ENCODE measurements at places on chromosomes 7 and 10. TPM values are rescaled to one million over a fixed set of nuclear protein-coding genes. Genes with fewer than 3 reads are reported as not detected.

SRRM3 gene
- total RNA-seq, result 1.7 TPM

DNA sequence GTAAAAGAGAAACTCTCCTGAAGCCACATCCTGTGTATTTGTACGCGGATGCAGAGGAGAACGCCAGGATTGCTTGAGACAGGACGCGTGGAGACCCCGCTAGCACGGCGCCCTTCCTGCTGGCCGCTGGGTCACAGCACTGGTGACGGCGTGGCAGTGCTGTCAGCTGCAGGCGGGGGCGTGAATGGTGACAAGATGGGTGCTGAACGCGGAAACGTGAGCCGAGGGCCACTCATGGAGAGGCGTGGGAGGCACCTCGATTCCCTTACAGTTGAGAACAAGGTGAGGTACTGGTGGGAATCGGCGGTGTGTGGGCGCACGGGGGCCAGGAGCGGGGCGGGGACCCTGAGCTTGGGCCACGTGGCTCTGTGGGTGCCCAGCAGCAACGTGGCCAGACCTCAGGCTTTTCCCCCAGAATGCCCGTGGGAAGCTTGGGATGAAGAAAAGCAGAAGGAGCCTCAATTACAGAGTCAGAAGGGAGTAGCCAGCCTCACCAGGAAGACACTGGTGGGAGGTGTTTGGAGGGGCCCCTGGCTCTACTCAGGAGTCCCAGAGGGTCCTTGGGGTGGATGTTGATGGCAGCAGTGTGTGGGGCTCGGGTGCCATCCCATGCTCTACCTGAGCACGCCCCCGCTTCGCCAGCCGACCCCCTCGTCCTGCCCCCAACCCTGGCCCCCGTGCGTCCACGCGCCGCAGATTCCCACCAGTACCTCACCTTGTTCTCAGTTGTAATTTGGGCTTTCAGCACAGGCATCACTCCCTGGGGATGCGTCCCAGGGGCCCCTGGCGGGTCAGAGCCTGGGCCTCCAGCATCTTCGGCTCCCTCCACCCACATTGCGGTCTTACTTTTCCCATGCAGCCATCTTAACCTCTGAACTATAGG lies 208.4 kb upstream of the TCERG1L start:
- no peak overlapping the region for H3K4me3 ChIP-seq
- no peaks in the 10 kb centered on the region for H3K27me3 ChIP-seq
- H3K27ac ChIP-seq, result no peak overlapping the region

DNA sequence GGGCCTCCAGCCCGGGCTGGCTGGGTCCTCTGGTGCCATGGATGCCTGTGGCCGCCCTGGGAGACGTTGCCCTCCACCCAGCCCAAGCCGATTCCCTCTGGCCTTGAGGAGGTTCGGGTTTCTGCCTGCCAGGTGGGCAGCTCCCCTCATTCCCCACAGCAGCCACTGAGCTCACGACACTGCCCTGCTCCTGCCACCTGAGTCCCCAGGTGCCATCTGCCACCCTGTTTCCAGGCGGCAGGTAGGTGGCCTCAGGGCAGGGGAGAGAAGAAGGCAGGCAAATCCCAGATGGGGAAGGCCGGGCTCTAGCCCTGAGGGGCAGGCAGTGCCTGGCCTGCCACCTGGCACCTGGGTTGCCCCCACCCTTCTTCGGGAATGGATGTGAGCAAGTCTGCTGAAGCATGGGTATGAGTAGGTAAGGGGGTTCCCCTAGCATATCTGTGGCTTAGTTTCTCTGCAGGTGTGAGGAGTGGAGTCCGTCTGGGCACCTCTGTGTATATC lies 92.2 kb upstream of the PPIF start:
- H3K4me3 ChIP-seq, result no peak overlapping the region
- H3K4me1 ChIP-seq, result no peaks in the 10 kb centered on the region
- no peak for DNase-seq
- H3K36me3 ChIP-seq, result no peaks in the 10 kb centered on the region
- no peaks in the 10 kb centered on the region for H3K27me3 ChIP-seq

DNA sequence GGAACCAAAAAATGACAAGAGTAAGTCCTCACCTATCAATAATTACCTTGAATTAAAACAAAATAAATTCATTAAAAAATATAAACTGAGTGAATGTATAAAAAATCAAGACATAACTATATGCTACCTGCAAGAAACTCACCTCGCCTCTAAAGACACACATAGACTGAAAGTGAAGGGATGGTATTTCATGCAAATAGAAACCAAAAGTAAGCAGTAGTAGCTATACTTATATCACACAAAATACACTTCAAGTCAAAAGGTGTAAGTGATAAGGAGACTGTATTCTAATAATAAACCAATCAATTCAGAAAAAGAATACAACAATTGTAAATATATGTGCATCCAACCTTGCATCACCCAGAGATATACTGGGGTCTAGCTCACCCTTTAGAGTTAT lies 332.6 kb downstream of the SH2D4B start:
- H3K4me1 ChIP-seq, result no peaks in the 10 kb centered on the region
- H3K4me3 ChIP-seq, result no peak overlapping the region
- H3K27ac ChIP-seq, result no peak overlapping the region
- no peaks in the 10 kb centered on the region for H3K27me3 ChIP-seq
- no peak for DNase-seq
- H3K36me3 ChIP-seq, result no peaks in the 10 kb centered on the region

CALML5 gene
- not detected for total RNA-seq

DNA sequence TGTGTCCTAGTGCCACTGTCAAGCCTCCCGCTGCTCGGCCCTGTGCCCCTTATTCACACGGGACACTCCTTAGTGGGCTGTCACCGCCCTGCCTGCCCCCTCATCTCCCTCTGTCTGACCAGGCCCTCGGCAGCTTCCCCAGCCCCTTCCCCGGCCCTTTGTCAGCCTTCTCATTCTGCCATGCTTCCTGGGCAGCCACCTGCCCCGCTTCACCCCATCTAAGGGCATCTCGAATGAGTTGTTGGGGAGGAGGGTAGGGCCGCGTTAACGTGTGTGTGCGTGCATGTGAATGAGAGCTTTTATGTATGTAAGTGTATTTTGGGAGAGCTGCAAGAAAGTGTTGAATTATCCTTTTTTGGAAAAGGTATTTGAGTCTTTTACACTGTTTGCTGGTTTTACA lies 49.7 kb downstream of the GTF2I start:
- no peak overlapping the region for H3K27ac ChIP-seq
- peaks cover 65% of the 10 kb centered on the region for H3K36me3 ChIP-seq
- no peak for DNase-seq
- H3K4me3 ChIP-seq, result no peak overlapping the region
- no peaks in the 10 kb centered on the region for H3K27me3 ChIP-seq
- H3K4me1 ChIP-seq, result no peaks in the 10 kb centered on the region

FXYD4 gene
- not detected for total RNA-seq

GHRHR gene
- total RNA-seq, result not detected

- no peaks in the 10 kb centered on the region for H3K36me3 ChIP-seq
- no peak overlapping the region for H3K4me3 ChIP-seq
- no peaks in the 10 kb centered on the region for H3K4me1 ChIP-seq
- H3K27me3 ChIP-seq, result no peaks in the 10 kb centered on the region
- no peak overlapping the region for H3K27ac ChIP-seq
Measured at GRCh38 chr7:137476937-137477336, 133.4 kb upstream of the PTN start.

EGFR gene
- 33.1 TPM for total RNA-seq

FLNC gene
- total RNA-seq, result 1.3 TPM

DNA sequence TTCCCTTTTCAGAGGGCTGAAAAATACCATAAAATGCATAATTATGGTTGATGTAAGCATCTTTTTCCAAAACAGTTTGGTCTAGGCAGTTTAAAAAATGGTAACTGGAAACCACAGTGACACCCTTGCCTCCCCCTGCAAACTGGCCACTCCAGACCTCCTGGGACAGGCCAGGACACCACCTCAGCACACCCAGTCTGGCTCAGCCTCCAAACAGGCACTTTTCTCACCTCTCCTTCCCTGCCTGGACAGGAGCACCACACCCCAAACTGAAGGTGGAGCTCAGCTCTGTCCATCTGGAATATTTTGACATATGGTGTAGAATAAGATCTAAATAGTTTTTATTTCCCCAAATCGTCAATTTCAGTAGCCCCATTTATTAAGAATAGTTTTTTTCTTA lies 78.5 kb downstream of the CDK14 start:
- no peak for DNase-seq
- H3K27ac ChIP-seq, result no peak overlapping the region
- no peaks in the 10 kb centered on the region for H3K27me3 ChIP-seq

GRCh38 chr10:49534670-49535381 lies 4.1 kb downstream of the ERCC6 start:
- no peak overlapping the region for H3K4me3 ChIP-seq
- DNase-seq, result no peak
- H3K4me1 ChIP-seq, result peaks cover 6% of the 10 kb centered on the region
- H3K27ac ChIP-seq, result no peak overlapping the region
- no peaks in the 10 kb centered on the region for H3K27me3 ChIP-seq
- peaks cover 18% of the 10 kb centered on the region for H3K36me3 ChIP-seq

DNA sequence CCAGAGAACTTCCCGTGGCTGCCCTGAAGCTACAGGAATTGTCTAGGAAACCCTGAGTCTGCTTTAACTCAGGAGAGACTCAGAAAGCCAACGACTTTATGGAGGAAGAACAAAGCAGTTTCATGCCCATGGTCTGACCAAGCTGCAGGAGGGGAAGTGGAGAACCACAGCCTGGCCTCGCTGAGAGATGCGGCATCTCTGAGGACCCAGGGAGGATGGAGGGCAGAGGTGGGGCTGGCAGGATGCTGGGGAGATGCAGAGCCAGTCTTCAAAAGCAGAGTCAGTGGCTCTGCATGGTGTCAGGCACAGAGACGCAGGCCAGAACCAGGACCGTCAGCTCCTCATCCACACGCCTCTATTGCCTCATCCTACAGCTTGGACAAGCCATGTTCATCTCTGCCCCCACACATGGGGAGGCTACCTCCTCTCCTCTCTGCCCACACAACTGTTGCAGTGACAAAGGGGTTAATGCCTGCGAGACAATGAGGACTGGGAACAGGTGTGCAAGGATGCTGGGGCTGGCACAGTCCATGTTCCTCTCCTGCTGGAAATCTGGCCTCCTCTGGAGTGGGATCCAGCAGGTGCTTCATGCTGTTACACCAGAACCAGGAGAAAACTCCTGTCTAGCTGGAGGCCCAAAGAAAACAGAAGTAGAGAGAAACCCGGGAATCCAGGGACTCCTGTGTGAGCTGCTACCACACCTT lies 267.0 kb downstream of the PLXNA4 start:
- H3K27me3 ChIP-seq, result no peaks in the 10 kb centered on the region
- no peak overlapping the region for H3K27ac ChIP-seq
- H3K4me3 ChIP-seq, result no peak overlapping the region
- H3K4me1 ChIP-seq, result no peaks in the 10 kb centered on the region

DNA sequence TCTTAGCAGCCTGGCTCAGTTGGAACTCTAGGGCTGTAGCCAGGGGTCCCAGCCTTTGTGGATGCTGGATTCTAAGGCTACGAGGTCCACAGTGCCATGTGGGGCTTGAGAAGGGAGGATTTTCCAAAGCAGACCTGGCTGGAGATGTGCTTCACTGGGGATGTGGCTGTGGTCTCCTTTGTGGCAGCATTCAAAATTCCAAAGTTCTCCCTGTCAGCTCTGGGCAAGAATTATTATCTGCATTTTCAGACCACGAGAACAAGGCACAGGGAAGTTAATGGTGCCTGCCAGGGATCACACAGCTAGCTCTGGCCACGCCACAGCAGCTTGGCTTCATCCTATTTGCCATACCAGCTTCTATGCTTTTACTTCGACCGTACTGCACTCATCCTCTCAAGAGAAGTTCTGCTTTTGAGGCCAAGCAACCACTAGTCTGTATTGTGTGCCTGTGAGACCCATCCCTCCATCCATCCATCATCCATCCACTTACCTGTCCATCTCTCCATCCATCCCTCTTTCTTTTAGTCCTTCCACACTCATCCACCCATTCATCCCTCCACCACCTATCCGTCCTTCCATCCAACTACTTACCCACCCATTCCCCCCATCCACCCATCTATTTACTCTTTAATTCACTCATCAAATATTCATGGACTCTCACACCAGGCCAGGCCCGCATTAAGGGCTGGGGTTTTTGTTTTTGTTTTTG lies 71.5 kb downstream of the ZMIZ1 start:
- H3K27me3 ChIP-seq, result no peaks in the 10 kb centered on the region
- no peak overlapping the region for H3K27ac ChIP-seq
- peaks cover 4% of the 10 kb centered on the region for H3K4me1 ChIP-seq
- no peak overlapping the region for H3K4me3 ChIP-seq
- H3K36me3 ChIP-seq, result no peaks in the 10 kb centered on the region

- no peak for DNase-seq
- H3K27me3 ChIP-seq, result no peaks in the 10 kb centered on the region
- no peak overlapping the region for H3K27ac ChIP-seq
Measured at GRCh38 chr10:87761153-87761552, 56.9 kb downstream of the ATAD1 start.

All from pancreas (tissue), 10 donors.